Stimulated activated CD4-positive, alpha-beta T cell treated with anti-CD3 and anti-CD28 coated beads, TNF-alpha, amount 100 ng/mL, for 4 hours (primary cell): ENCODE measurements at places on chromosomes 4 and X.

- DNase-seq, result no peak
Observed at GRCh38 chr4:118076958-118077766, 42.9 kb downstream of the NDST3 start.

DNA sequence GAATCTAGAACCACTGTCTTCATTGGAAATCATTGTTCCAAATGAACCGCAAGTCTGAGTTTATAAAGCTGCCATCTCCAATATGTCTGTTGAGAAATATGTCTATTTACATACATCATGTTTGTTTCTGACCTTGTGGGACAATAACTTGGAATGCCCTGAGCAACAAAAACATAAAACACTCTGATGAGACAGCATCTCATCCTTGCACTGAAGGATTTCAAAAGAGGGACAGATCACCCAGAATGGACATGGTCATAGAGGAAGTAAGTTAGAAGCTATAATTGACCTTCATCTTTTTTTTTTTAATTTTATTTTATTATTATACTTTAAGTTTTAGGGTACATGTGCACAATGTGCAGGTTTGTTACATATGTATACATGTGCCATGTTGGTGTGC, 22.5 kb downstream of the RXFP1 start:
- no peak for DNase-seq

GRCh38 chr4:121054373-121054772, 18.0 kb downstream of the NDNF start:
- DNase-seq, result no peak

- no peak for DNase-seq
Observed at GRCh38 chr4:123599061-123599919, 202.7 kb downstream of the SPRY1 start.

- no peak for DNase-seq
Observed at GRCh38 chr4:59664771-59665170, 1535.4 kb upstream of the ADGRL3 start.

- DNase-seq, result no peak
Observed at GRCh38 chrX:147838465-147839131, 73.1 kb upstream of the FMR1 start.

DNA sequence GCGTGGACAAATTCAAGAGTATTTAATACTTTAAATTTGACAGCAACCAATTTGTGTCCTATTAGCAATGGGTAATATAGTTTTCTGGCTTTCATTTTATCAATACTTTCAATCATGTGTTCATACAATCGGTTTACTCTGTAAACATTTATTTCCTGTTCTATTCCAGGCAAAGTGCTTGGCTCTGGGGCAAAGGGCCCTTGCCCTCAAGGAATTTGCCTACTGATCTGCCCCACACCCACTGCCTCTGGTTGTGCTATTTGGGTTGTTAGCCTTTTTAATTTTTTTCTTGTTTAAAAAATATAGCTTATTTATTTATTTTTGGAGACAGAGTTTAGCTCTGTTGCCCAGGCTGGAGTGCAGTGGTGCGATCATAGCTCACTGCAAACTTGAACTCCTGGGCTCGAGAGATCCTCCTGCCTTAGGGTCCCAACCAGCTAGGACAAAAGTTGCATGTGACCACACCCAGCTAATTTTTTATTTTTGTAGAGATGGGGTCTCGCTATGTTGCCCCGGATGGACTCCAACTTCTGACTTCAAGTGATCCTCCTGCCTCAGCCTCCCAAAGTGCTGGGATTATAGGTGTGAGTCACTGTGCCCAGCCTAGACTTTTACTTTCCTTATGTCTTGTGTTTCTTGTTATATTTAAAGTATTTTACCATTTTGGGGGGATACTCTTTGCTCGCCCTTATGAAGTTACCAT, 30.7 kb upstream of the CBR4 start:
- no peak for DNase-seq
